Foreskin keratinocyte (primary cell): ENCODE measurements at places on chromosomes 5 and 9.

- DNase-seq = no peak
Observed at GRCh38 chr5:88172847-88173758, 95.5 kb downstream of the TMEM161B start.

- DNase-seq = no peak
Observed at GRCh38 chr5:10703676-10704075, 57.4 kb downstream of the DAP start.

DNA sequence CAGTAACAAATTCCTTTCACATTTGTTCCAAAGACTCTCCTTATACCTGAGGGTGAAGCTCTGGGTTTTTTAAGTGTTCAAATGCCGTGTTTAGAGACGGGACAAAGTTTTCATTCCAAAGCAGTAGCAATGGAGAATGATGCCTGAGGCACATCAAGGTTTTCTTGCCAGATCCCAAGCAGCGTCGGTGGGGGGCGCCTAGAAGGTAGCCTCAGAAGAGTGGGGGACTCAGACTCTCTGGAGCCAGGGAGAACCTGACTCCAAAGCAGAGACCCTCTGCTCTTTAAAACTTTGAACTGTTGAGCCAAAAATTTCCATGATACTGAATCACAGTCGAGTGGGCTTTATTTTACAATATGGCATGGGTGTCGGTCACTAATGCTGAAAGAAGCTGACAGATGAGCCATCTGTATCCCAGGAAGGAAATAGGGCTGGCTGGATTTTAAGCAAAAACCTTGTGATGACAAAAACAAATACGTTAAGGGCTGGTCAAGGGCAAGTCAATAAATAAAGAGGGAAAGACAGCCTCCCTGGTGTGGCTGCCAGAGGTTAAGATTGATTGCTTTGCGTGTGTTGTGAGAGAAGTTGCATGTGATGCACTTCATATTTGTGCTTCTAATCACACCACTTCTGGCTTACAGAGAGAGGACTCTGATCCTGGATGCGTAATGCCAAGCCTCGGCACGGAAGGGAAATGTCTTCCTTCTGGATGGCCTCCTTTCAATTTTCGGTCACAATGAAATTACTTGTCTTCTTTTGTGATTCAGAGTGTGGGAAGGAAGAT is 161.1 kb upstream of the EFNA5 start:
- DNase-seq = no peak

- DNase-seq = no peak
Observed at GRCh38 chr5:79517601-79518000, 3.7 kb upstream of the HOMER1 start.

DNA sequence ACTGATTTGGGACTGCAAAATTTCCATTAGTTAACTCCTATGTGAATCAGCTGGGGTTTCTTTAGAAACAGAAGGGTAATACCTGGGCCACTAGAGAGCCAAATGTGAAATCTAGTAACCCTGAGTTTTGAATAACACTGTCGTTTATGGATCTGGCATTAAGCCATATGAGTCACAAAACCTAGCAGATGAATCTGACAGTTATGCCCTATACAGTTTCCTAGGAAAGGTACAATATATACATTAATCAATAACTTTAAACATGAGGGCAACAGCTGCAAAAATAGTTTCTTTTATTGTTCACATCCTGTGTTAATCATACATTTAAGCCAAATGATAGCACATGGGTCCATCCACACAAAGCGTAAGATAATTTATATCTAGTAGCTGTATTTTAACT is 56.9 kb downstream of the PAM start:
- peak; percentile 66 for DNase-seq

DNA sequence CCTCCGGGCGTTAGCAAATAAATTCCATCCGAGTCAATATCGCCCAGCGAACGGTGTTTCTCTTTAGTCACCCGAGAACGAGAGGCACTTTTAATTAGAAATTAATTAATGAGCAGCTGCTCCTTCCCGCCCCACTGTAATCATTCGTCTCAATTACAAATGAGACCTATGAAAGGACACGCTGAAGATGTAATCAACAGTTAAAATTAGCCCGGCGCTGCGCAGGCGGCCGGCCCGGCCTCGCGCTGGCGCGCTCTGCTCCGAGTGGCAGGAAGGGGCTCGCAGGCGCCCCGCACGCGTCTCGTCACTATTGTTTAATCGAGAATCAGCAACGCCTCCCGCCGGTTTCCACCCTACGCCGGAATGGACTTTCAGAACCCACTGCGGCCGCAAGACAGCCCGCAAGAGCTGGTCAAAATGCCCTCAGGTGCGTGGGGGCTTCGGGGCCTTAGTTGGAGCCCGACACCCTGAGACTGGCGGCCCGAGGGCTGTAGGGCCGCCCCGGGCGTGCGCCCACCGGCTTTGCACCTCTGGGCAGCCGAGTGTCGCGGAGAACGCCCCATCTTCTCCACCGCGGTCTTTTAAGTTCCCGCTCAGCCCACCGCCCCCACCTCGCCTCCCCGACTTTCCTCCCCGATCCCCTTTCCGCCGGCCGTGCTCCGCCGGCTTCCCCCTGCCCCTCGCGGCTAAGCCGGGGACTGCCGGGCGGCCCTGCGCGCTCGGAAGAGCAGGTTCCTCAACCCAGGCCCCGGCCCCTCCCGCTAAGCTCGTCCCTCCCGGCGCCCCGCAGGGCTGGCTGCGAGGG is 597 bp upstream of the IRX4 start:
- DNase-seq = no peak

- peak; percentile 30 for DNase-seq
Observed at GRCh38 chr9:124894741-124895170, 32.8 kb downstream of the ARPC5L start.

DNA sequence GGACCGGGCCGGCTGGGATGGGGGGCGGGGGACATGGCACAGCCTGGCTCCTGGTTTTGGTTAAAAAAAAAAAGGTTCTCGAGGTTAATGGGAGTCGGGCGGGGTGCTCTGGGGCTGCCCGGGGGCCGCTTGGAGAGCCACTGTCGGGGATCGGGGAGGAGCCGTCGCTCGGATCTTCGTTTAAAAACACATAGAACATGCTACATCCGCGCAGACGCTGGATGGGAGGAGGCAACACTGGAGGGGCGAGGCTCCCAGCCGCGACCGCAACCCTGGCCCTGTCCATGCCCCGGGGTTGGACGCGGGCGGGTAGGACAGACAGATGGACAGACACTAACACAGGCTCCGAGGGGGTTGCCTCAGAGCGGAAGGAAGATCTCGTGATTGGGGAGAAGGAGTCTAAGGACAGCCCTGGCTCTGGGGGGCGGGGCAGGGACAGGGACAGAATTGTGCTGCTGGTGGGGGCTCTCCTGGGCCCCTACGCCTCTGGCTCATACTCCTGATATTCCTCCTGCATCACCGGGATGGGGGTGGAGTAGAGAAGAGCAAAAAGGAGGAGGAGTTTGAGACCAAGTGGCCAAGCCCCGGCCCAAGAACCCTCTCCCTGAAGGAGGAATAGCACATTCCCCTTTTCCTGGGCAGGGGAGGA is 9.9 kb downstream of the SNCB start:
- no peak for DNase-seq

- DNase-seq = peak; percentile 92
Observed at GRCh38 chr5:125668884-125669283, 754.3 kb upstream of the GRAMD2B start.

- DNase-seq = no peak
Observed at GRCh38 chr9:77751341-77752091, 103.4 kb upstream of the GNA14 start.

- no peak for DNase-seq
Observed at GRCh38 chr5:127229185-127229889, 61.3 kb upstream of the MEGF10 start.

DNA sequence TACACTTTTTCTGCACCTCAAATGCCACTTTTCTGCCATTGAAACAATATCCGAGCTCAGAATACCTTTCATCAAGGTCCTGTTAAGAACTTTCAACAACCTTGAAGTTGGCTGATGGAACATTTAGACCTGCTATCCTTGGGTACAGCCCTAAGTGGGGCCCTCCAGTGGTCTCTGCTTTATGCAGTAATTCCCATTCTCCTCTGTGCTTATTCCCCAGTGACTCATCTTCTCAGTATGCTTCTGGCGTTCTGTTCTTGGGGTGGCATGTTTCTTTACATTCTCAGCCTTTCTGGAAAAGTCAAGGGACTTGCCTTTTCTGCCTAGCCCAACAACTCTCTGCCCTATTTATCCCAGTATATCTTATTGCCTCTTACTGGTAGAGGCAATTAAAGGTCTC is 7.1 kb downstream of the ANP32B start:
- DNase-seq = no peak

DNA sequence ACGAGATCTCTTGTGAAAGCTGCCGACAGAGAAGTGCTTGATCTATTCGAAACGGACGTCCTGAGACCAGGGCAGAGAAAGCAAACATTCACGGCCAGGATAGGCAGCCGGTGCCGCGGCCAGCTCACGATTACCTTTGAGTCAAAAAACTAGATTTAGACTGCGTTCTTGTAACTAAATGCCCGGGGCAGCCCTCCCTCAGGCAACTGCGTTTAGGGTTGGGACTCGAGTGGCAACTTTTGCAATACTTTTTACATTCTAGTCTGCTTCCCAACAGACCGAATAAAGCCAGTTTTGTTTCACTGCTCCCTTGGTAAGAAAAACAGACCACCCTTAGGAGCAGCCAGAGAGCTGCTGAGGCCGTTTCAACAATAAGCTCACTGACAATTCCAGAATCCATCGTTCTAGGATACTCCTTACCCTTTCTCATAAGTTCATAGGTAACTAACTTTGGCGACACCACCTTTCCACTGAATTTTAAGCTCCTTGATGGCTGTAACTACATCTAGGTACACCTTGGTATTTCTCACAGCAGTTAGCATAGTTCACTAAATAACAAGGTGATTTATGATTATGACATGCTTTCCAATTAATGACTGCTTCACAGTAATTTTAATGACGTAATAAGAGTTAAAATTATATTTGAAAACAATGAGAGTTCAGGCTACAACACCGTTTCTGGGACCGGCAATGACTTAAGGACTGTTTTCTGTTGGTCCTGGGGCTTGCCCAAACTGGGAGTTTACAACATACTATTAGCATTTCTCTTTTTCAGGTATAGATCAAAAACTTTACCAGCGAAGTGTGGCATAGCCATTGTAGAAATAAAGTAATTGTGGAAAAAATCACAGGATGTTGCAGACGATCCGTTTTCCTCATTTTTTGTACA is 899 bp upstream of the RAPGEF6 start:
- no peak for DNase-seq

GRCh38 chr5:99607124-99607523 is 678.3 kb upstream of the CHD1 start:
- DNase-seq = no peak

GRCh38 chr5:148312153-148312552 is at the start of gene SPINK7:
SPINK7 (plus strand) TSS chr5:148312423; CDS start chr5:148312484, 61 bp downstream.
- no peak for DNase-seq

- DNase-seq = peak; percentile 77
Observed at GRCh38 chr5:32642276-32643002, 57.1 kb downstream of the SUB1 start.

GRCh38 chr9:134724202-134724911 is 82.8 kb downstream of the COL5A1 start:
- no peak for DNase-seq

GRCh38 chr5:163089230-163089629 is 348.2 kb upstream of the CCNG1 start:
- DNase-seq = no peak

GRCh38 chr9:129520082-129520481 is 100.8 kb downstream of the C9orf50 start:
- DNase-seq = no peak

DNA sequence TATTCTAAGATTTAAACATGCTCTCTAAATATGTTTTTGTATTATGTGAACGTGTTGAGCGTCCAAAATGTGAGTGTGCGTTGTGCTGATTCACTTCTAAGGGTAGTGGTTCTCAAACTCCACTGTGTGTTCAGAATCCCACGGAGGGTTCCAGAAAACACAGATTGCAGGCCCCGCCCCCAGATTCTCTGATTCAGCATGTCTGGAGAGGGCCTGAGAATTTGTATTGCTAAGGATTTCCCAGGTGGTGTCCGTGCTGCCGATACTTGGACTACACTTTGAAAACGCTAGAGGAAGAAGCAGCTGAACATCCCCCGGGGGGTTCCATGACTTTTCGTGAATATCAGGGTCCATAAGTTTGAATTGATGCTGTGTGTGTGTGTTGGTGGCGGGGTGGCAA is 1043.2 kb upstream of the WWC1 start:
- no peak for DNase-seq

DNA sequence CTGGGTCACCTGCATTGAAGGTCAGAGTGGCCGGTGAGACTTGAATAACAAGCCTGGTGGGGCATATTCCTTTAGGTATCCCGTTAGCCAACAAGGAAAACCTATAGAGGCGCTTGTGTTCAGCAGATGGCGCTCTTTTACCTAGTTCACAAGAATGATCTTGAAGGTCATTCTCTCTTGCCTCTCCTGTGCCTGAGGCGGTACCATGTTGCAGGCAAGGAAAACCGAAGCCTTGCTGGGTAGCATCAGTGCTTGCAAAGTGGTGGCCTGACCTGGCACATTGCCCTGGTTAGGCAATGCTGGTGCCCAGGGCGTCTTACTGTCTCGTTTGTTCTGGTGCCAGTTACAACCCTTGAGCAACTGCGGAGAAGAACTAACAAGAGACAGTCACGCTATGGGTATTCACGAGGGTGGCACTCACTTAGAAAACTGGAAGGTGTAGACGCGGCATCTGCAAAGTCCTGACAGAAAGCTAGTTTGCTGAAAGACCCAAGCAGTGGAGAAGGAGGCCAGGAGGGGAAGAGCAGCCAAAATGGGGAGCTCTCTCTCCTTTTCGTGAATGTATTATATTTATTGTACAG is 56.7 kb downstream of the AOPEP start:
- DNase-seq = peak; percentile 96

GRCh38 chr9:94084314-94084713 is at the start of gene PTPDC1:
PTPDC1 (plus strand) TSS chr9:94084464; CDS start chr9:94084531, 67 bp downstream.
- no peak for DNase-seq

GRCh38 chr5:97851036-97851435 is 668.0 kb upstream of the RIOK2 start:
- DNase-seq = no peak

- DNase-seq = no peak
Observed at GRCh38 chr5:103108086-103108485, 11.9 kb downstream of the GIN1 start.

- no peak for DNase-seq
Observed at GRCh38 chr5:96381526-96381925, 51.5 kb downstream of the PCSK1 start.

GRCh38 chr9:71353720-71354119 is 232.3 kb upstream of the TRPM3 start:
- DNase-seq = peak; percentile 12

GRCh38 chr5:132056610-132057497 is 3.6 kb upstream of the IL3 start:
- no peak for DNase-seq

- no peak for DNase-seq
Observed at GRCh38 chr5:42022383-42022972, 97.4 kb downstream of the FBXO4 start.

DNA sequence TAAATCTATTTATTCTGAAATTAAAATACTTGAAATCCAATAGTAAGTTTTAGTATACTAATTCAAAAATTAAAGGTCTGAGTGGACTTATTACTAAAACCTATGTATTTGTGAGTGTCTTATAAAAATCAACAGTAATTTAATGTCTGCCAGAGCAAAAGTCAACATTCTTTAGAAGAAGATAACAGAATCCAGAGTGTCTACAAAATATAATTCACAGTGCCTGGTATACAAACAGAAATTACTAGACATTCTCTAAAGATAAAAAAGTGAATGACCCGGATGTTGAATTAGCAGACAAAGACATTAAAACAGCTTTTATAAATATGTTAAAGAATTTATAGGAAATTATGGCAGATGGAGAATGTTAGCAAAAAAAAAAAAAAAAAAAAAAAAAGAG is 22.4 kb upstream of the IRX4 start:
- DNase-seq = no peak
